KG1 (cell line): ENCODE measurements at places on chromosomes 4 and X.
A peak's percentile ranks its signal among the peaks of the same experiment; 100 is the strongest.

- DNase-seq: no peak
These were observed 27.9 kb upstream of the SLITRK4 start for GRCh38 chrX:143663755-143664154.

- DNase-seq: no peak
These were observed 42.5 kb downstream of the SLC39A8 start for GRCh38 chr4:102302762-102303161.

GRCh38 chr4:66376396-66376795 lies 706.1 kb upstream of the EPHA5 start:
- DNase-seq: no peak

- peak; percentile 0 for DNase-seq
These were observed 1025.5 kb downstream of the RPA4 start for GRCh38 chrX:97909245-97909644.

GRCh38 chrX:3252744-3253143 lies 93.7 kb downstream of the MXRA5 start:
- no peak for DNase-seq

GRCh38 chrX:10393899-10394298 lies 226.5 kb downstream of the MID1 start:
- no peak for DNase-seq

- DNase-seq: no peak
These were observed 6.9 kb downstream of the MOB1B start for GRCh38 chr4:70908993-70909556.

GRCh38 chr4:153258750-153259149 lies 54.5 kb downstream of the TRIM2 start:
- no peak for DNase-seq

- no peak for DNase-seq
These were observed 72.0 kb downstream of the PRPS1 start for GRCh38 chrX:107700317-107700774.

DNA sequence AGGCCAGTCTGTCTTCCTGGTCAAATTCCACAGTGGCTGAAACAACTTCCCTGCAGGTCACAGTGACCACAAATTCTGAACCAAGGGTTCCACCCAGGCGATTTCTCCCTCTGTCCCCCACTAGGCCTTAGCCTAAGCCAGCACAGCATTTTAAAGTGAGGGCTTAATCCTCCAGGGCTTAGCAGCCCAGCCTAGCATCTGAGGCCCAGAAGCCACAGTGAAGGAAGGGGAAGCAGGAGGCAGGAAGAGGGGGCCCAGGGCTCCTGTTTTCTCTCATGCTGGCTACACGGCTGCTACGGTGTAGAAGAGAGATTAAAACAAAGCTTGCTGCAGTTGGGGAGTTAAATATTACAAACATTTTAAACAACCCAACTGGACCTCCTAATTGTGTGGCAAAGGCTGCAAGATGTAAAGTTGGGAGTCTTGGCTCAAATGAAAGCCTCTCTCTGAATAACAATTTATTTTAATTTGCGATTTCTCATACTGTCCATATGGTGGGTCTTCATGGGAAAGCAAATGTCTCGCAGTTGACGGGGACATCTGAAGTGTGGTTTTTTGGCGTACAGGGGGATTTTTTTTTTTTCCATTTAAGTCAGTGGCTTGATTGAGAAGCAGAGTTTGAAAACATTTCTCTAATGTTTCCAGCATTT lies 170.8 kb upstream of the RAI2 start:
- no peak for DNase-seq

DNA sequence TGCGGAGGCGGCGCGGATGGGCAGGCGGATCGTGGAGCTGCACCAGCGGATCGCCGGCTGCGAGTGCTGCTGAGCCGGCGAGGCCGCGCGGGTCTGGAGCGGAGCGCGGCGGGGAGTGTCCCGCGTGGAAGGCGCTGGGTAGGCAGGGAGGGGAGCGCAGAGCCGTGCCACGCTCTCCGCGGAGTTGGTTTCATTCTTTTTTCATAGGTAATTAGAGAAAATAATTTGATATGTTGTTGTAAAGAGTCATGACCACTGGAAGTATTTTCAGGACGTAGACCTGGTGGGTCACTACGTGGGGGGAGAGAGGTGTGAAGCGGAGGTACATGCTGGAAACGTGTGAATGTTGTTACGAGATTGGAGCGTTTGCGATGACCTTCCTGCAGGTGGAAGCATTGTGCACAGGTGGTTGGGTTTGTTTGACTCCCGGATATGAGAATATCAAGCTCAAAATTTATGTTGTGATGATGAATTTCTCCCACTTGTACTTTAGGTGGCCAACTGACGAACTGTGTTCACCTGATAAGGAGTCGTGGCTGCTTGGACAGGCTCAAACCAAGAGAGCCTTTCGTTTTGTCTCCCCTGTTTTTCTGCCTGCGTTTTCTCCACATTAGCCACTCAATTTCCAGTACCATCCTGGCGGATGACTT lies 19.1 kb upstream of the S100P start:
- DNase-seq: no peak

DNA sequence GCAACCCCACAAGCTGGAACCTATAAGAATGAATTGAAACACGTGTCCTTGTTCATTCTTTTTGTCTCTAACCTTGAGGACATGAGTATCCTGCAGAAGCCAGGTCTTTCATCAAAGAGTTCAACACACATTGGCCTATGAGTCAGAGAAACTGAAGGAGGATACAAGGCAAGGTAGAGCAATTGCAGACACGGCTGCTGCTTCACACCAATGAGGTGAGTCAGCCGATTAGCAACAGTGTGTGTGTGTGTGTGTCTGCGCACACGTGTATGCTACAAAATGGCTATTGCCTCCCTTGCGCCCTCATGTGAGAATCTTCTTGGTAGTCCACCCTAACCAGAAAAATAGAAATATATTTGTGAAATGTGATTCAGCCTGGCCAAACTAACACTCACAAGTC lies 1477.7 kb upstream of the IGFBP7 start:
- DNase-seq: no peak

DNA sequence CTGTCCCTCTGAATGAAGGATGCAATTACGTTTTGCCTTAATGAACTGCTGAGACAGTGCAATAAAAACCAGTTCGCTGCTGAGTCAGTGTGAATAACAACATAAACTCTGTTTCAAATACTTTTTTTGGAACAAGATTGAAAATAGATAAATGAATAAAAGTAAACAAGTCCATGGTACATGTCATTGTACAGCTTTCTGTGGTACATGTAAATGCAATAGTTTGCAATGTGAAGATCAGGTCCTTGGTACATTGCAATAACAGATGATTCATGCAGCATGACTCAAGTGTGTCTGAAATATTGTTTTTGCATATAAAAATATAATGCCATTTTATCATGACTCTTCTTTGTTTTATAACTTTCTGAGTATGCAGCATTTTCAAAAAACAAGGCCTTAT lies 193.4 kb upstream of the PACRGL start:
- DNase-seq: no peak

DNA sequence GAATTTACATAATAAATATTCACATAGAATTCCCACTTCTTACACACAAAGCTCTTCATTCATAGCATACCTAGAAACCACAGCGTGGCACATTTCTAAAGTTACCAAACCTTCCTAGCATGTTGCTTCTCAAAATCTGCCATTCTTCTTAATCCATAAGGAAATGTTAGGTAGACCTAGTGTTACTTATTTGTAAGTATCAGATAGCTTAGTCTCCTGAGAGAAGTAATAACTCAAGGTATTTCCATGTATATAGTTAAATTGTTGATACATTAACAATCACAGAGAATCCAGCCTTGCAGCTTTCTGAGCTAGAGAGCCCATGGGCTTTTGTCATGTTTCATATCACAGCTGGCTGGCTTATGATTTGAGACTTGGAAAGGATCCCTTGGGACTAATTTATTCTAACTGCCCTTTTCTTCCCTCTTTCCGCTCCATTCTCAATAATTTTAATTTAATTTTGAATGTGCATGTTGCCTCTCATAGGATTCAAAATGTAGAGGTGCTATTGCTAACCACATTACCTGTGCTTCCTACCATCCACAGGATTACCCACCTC lies 17.6 kb downstream of the SH3RF1 start:
- no peak for DNase-seq

DNA sequence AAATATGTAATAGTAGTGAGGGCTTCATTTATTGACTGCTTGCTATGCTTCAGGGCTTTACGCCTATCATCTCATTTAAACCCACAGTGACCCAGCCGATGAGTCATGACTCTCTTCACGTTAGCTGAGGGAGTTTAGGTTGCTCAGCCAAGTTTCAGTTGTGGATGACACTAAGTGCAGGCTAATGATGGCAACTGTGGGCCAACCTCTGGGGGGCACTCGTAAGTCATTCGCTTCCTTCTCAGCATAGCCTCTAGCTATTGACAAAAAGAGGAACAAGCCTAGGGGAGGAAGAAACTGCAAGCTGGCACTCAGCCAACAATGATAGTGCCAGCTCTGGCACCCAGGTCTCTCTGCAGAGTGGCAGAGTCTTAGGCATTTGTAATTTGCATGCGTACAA lies 325.0 kb downstream of the ARHGAP10 start:
- peak; percentile 41 for DNase-seq

DNA sequence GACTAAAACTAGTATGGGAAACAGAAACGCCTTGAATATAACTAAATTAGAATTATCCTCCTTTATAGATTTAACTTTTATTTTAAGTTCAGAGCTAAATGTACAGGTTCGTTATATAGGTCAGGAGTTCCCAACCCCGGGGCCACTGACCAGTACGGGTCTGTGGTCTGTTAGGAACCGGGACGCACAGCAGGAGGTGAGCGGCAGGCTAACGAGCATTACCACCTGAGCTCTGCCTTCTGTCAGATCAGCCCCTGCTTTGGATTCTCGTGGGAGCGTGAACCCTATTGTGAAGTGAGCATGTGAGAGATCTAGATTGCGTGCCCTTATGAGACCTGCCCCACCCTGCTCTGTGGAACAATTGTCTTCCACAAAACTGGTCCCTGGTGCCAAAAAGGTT lies 51.0 kb downstream of the FAT4 start:
- no peak for DNase-seq

GRCh38 chr4:37760840-37761239 lies 65.6 kb upstream of the PGM2 start:
- DNase-seq: no peak

GRCh38 chrX:21800344-21800770 lies 39.1 kb upstream of the MBTPS2 start:
- no peak for DNase-seq

- DNase-seq: no peak
These were observed 99.5 kb downstream of the ADGRA3 start for GRCh38 chr4:22416403-22416802.

DNA sequence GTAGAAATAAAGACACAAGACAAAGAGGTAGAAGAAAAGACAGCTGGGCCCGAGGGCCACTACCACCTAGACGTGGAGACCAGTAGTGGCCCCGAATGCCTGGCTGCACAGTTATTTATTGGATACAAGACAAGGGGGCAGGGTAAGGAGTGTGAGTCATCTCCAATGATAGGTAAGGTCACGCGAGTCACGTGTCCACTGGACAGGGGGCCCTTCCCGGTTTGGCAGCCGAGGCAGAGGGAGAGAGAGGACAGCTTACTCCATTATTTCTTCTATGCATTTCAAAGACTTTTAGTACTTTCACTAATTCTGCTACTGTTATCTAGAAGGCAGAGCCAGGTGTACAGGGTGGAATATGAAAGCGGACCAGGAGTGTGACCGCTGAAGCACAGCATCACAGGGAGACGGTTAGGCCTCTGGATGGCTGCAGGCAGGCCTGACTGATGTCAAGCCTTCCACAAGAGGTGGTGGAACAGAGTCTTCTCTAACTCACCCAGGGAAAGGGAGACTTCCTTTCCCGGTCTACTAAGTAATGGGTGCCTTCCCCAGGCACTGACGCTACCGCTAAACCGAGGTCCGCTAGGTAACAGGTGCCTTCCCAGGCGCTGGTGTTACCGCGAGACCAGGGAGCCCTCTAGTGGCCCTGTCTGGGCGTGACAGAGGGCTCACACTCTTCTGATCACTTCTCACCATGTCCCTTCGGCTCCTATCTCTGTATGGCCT lies 44.9 kb downstream of the ZBTB49 start:
- DNase-seq: peak; percentile 27

DNA sequence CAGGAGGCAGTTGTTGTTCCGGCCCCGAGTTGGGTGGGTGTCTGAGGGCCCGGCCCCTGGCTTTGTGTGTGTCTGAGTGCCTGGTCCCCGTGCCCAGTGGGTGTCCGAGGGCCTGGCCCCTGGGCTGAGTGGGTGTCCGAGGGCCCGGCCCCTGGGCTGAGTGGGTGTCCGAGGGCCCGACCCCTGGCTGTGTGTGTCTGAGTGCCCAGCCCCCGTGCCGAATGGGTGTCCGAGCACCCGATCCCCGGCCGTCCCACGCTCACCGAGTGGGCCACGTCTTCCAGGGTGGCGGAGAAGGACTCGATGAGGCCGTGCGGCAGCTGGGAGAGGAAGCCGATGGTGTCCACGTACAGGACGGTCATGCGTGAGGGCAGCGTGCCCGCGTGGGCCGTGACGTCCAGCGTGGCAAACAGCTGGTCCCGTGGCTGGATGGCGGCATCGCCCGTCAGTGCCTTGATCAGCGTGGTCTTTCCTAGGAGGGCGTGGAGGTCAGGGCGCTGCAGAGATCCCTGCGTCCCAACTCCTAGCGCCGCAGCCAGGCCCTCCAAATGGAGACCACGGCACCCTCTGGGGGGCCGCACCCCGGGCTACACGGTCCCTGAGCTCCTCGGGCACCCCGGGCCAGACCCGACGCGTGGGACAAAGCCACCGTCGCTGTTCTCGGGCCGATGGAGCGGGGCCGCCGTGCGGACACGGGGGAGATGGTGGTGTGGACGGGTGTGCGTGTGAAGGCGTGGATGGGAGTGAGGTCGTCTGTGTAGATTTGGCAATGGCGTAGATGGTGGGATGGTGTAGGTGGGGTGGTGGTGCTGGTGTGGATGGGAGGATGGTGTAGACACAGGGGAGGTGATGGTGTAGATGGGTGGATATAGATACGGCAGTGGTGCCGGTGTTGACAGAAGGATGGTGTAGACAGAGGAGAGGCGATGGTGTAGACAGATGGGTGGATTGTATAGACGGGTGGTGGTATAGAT lies 7.2 kb downstream of the GTPBP6 start:
- DNase-seq: no peak

GRCh38 chr4:21795091-21795490 lies 153.5 kb downstream of the KCNIP4 start:
- DNase-seq: no peak

DNA sequence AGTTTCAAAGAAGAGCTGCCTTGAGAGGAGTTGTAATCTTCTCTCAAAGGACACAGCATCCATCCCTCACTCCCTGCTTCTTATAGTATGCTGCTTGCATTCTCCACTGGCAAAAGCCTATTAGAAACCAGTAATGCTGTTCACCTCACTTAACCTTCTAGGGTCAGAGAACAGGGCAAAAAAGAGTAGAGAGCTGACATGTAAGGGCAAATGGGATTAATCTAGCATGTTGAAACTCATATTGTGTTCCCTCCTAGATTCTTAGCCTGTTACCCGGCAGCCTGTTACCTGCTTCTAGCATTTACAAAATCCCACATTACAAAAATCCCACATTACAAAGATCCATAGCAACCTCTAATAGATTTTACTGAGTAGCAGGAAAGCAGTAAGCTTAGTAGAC lies 244.7 kb downstream of the SLC7A11 start:
- DNase-seq: no peak

DNA sequence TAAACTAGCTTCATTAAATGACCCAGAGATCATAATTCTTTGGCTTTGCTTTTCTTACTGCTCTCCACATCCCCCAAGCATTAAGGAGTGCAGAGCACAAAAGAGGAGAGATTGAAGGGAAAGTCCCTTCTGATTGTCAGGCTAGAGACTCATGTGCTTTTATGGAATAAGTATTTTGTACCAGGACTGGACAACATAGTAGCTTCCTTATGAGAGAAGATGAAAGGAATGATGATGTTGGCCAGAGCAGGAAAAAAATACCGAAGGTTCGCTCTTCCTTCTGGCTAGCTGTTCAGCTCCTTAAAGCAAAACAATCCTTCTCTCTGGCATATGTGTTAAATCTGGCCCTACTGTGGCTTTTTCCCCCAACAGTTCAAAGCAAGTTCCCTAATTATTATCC lies 53.1 kb downstream of the HOPX start:
- DNase-seq: no peak
